Adrenal gland (tissue), 19 donors: ENCODE measurements at places on chromosomes 4 and X.

DNA sequence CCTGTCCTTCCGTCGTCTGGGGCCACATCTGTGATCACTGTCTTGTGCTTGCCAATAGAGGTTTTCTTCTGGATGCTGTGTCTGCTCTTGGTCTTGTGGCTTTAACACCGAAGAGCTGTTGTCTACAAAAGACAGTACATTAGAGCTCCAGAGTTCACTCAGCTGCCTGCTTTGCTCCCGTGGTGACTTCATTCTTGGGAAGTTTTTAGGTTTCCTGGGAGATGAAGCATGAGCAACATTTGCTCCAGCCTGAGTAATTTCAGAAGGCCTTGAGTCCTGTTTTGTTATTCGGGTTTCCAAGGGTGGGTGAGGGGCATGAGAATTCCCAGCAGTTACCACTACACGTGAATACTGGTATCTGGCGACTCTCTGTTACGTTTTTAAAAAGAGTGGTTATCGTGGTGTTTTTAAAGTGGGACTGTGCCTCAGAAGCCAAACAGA is 189.2 kb downstream of the SHROOM3 start:
- DNase-seq = peak; percentile 72
- peak overlapping the region; percentile 75 for H3K27ac ChIP-seq
- H3K4me3 ChIP-seq = peak overlapping the region; percentile 37
- H3K27me3 ChIP-seq = no peaks in the 10 kb centered on the region
- peaks cover 17% of the 10 kb centered on the region for H3K4me1 ChIP-seq

GRCh38 chr4:138519436-138519835 is 277.3 kb upstream of the SLC7A11 start:
- no peak for DNase-seq
- H3K36me3 ChIP-seq = no peaks in the 10 kb centered on the region
- H3K27ac ChIP-seq = no peak overlapping the region
- no peaks in the 10 kb centered on the region for H3K4me1 ChIP-seq
- H3K4me3 ChIP-seq = no peak overlapping the region

GRCh38 chrX:13688958-13689740 is at the start of gene RAB9A:
TSS of gene RAB9A (plus strand) at chrX:13689128. CDS start at chrX:13708747, 19,619 bp downstream.
- H3K4me3 ChIP-seq = peak within 1 kb of the TSS; percentile 84
- peak; percentile 89 for DNase-seq
- H3K4me1 ChIP-seq = peaks cover 12% of the 10 kb centered on the region
- no peaks in the 10 kb centered on the region for H3K27me3 ChIP-seq

DNA sequence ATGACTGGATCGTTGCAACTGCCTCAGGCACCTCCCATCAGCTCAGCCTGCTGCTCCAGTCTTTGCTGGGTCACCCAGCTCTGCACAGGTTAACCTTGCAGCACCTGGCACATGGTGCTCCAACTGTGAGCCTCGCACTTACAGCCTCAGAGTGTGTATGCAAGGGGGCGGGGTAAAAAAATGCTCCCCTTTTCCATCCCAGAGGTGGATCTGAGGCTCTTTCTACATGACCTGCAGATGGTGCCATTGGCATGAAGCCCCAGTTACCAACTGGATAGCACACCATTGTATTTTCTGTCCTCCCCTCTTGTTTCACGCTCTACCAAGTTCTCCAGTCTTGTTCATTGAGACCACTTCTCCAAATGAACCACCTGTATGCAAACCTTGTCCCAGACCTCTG is 46.2 kb upstream of the TRPC3 start:
- H3K27me3 ChIP-seq = peaks cover 4% of the 10 kb centered on the region
- H3K4me1 ChIP-seq = no peaks in the 10 kb centered on the region
- no peak overlapping the region for H3K27ac ChIP-seq
- no peaks in the 10 kb centered on the region for H3K36me3 ChIP-seq
- peak; percentile 4 for DNase-seq

DNA sequence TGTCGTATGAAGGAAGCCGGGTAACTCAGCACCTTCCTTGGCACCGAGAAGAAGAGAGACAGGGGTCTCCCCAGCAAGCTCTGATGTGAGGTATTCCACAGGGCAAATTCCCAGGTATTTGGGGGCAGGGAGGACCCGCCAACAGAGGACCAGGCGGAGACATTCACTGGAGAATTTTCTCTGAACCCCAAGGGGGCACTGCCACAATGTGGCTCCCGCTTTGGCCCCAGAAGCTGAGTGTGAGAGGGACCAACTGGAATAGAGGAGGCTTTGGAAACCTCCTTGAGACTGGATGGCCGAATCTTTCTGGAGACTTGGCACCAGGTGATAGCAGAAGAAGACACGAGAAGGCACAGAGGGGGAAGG is 735 bp upstream of the GABRE start:
- H3K27ac ChIP-seq = no peak overlapping the region
- H3K36me3 ChIP-seq = no peaks in the 10 kb centered on the region
- H3K4me1 ChIP-seq = no peaks in the 10 kb centered on the region
- DNase-seq = no peak

DNA sequence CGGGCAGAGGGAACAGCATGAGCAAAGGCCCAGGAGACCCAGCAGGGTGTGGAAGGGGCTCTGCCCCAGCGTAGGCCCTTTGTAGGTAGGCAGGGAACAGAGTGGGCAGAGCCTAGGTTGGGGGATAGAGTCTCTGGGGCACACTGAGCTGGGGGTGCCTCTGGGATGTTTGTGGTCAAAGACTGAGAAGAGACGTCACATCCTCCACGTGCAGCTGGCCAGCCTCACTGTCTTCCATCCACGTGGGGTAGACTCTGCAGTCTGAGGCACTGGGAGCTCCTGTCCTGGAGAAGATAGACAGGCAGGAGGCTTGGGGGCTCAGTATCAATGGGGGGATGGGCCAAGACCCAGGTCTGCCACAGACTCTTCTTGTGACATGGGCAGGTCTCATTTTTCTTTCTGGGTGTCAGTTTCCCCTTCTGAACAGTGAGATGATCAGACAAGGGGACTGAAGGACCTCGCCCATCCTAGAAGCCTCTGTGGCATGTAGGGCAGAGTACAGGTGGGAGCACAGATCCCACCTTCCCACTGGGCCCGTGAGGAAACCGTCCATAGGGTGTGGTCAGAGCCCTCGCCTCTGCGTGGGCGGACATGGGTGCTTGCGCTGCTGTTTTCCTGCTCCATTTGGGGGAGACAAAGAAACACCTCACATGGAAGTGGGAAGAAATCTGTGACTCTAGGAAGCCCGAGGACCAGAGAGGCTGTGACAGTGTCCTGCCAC is 22.9 kb downstream of the WFS1 start:
- H3K27ac ChIP-seq = no peak overlapping the region
- H3K4me1 ChIP-seq = no peaks in the 10 kb centered on the region
- H3K27me3 ChIP-seq = no peaks in the 10 kb centered on the region
- no peaks in the 10 kb centered on the region for H3K36me3 ChIP-seq
- no peak for DNase-seq

- H3K27me3 ChIP-seq = no peaks in the 10 kb centered on the region
- H3K27ac ChIP-seq = no peak overlapping the region
- no peaks in the 10 kb centered on the region for H3K4me1 ChIP-seq
- DNase-seq = no peak
Observed at GRCh38 chr4:121785479-121785878, 15.6 kb upstream of the EXOSC9 start.

DNA sequence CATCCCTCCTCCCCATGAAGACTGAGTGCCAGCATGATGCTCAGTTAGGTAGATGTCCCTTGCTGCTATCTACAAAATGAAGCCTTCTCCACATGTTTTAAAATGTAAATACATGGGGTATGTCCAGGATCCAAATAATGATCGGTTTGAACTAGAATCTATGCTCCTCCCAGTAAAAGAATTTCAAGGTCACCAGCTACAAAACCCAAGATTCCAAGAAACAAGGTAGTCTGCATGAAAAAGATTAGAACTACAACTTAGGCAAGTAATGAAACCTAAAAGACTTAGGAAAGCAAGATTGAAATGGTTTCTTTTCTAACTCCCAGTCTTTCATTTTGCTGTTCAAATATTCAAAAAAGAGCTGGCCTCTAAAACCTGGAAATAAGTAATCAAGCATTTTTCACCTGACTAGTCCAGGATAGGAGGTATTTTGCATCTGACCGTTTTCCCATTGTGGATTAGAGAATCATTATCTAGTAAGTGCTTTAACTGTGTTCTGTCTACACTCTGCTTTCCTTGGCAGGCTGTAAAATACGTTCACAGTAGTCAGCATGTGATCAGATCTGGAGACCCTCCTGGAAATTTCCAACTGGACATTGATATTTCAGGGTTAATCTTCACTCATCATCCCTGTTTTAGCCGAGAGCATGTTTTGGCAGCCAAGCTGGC is 57.4 kb downstream of the CC2D2A start:
- DNase-seq = no peak
- no peak overlapping the region for H3K27ac ChIP-seq
- H3K36me3 ChIP-seq = no peaks in the 10 kb centered on the region
- H3K4me3 ChIP-seq = no peak overlapping the region

- no peaks in the 10 kb centered on the region for H3K4me1 ChIP-seq
- H3K36me3 ChIP-seq = no peaks in the 10 kb centered on the region
- no peak for DNase-seq
- H3K4me3 ChIP-seq = no peak overlapping the region
- H3K27me3 ChIP-seq = no peaks in the 10 kb centered on the region
- H3K27ac ChIP-seq = no peak overlapping the region
Observed at GRCh38 chr4:15963576-15963975, 601 bp upstream of the FGFBP2 start.

DNA sequence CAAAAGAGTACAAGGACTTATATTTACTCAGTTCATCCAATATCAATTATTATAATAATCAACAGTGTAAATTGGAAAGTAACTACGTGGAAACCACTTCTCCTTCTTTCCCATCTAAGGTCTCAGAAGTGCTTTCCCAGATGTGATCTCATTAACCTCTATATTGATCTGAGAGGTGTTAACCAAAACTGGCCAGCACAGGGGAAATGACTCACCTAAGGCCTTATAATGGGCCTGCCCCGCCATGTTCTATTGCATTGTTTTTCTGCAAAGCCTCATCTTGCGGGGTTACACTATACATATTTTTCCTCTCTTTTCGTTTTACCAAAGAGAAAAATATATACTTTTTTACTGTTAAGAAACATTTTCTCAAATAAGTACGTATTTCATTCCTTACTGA is 20.5 kb downstream of the RAB40A start:
- no peak overlapping the region for H3K27ac ChIP-seq
- peaks cover 11% of the 10 kb centered on the region for H3K27me3 ChIP-seq
- no peak overlapping the region for H3K4me3 ChIP-seq
- no peaks in the 10 kb centered on the region for H3K36me3 ChIP-seq

GRCh38 chrX:87338510-87338909 is 179.1 kb upstream of the KLHL4 start:
- no peaks in the 10 kb centered on the region for H3K36me3 ChIP-seq
- H3K27ac ChIP-seq = no peak overlapping the region
- no peaks in the 10 kb centered on the region for H3K4me1 ChIP-seq
- H3K4me3 ChIP-seq = no peak overlapping the region
- DNase-seq = no peak

- DNase-seq = no peak
- H3K27me3 ChIP-seq = peaks cover 3% of the 10 kb centered on the region
- no peaks in the 10 kb centered on the region for H3K4me1 ChIP-seq
- H3K36me3 ChIP-seq = no peaks in the 10 kb centered on the region
Observed at GRCh38 chrX:135707880-135708279, 5.6 kb upstream of the CT45A1 start.

- no peak overlapping the region for H3K27ac ChIP-seq
- peaks cover 10% of the 10 kb centered on the region for H3K4me1 ChIP-seq
- no peak overlapping the region for H3K4me3 ChIP-seq
- H3K27me3 ChIP-seq = no peaks in the 10 kb centered on the region
- H3K36me3 ChIP-seq = no peaks in the 10 kb centered on the region
Observed at GRCh38 chr4:61275241-61275640, 75.1 kb downstream of the ADGRL3 start.

GRCh38 chr4:180625653-180626052 is 1617.5 kb upstream of the TENM3 start:
- no peaks in the 10 kb centered on the region for H3K36me3 ChIP-seq
- H3K4me1 ChIP-seq = no peaks in the 10 kb centered on the region
- no peaks in the 10 kb centered on the region for H3K27me3 ChIP-seq
- DNase-seq = no peak
- H3K4me3 ChIP-seq = no peak overlapping the region

DNA sequence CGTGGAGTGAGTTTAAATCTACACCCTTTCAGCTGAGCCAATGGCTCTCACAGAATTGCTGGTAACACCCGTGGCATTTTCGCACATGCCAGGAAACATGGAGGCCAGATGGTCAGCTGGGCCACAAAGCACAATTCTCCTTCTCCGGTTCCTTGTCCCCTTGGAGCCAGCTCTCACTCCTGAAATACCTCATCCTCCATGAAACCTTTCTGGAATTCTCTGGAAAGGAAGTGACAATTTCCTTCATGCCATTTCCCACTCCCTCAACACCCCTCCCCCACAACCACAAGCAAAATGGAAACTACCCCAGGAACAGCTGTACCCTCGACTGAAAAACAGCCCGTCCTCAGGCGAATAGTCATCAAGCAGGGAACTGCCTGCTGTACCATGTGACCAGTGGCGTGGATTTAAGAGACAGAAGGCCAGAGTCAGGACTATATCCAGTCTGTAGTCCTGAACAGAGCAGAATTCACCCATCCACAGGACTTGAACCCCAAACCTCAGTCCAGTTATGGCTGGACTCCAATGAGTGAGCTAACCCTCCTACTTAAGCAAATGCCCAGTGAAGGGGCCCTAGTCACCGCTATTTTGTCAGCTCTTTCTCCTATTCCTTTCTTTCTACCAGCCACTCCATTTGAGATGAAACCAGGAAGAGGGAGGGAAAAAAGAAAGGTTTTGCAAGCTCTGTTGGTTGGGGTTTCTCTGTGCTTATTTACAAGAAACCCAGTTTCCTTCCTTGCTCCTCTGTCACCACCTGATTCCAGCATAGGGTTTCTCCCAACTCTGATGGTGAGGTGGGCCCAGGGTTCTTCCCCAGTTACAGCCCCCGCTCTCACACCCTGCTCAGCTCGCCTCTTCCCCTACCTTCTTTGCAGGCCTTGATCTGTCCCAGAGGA is 24.5 kb downstream of the ELF4 start:
- no peaks in the 10 kb centered on the region for H3K36me3 ChIP-seq
- H3K27me3 ChIP-seq = no peaks in the 10 kb centered on the region
- H3K4me1 ChIP-seq = no peaks in the 10 kb centered on the region
- no peak for DNase-seq
- no peak overlapping the region for H3K4me3 ChIP-seq
- H3K27ac ChIP-seq = no peak overlapping the region

DNA sequence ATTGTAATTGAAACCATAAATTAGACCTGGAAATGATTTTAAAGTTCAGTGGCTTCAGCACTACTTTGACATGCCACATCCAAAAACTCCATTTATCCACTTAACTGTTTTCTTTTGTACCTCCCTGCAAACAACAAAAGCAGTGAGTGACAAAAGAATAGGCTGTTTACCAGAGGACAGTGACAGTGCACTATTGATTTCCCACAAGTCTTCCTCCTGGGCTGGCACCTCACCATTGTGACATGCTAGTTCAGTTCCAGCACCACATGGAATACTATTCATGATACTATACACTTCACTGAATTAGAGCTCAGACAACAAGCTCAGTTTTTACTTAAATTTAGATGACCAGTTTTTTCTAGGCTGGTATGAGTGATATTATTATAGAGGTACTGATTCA is 29.3 kb downstream of the MOSPD2 start:
- no peaks in the 10 kb centered on the region for H3K27me3 ChIP-seq
- DNase-seq = no peak
- H3K27ac ChIP-seq = no peak overlapping the region

GRCh38 chrX:17567187-17567586 is 170.1 kb upstream of the SCML1 start:
- H3K27ac ChIP-seq = peak overlapping the region; percentile 73
- H3K4me1 ChIP-seq = no peaks in the 10 kb centered on the region
- H3K36me3 ChIP-seq = no peaks in the 10 kb centered on the region
- peak; percentile 49 for DNase-seq
- H3K27me3 ChIP-seq = no peaks in the 10 kb centered on the region
